Stimulated activated CD8-positive, alpha-beta memory T cell treated with anti-CD3 and anti-CD28 coated beads, Interleukin-4, amount 100 ng/mL, for 4 hours (primary cell): ENCODE measurements at places on chromosomes 2 and 18.

DNA sequence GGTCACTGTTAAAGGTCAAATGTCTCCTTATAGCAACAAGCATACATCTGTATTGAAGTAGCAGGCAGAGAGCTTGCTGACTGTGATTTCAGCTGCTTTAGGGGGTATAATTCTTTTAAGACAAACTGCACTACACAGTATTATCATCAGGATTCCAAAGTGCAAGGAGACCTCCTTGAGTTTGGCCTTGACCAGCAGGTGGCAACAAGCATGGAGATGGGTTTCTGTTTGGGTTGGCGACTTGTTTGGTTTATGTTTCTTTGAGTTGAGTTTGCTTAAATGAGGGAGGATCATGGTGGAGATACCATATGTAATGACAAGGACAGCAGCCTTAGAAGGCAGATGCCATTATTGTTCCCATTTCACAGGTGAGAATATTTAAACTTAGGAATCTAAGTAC, 681.0 kb upstream of the ID2 start:
- no peak for DNase-seq

- DNase-seq, result no peak
These were observed 2.6 kb downstream of the HAAO start for GRCh38 chr2:42789751-42790150.

DNA sequence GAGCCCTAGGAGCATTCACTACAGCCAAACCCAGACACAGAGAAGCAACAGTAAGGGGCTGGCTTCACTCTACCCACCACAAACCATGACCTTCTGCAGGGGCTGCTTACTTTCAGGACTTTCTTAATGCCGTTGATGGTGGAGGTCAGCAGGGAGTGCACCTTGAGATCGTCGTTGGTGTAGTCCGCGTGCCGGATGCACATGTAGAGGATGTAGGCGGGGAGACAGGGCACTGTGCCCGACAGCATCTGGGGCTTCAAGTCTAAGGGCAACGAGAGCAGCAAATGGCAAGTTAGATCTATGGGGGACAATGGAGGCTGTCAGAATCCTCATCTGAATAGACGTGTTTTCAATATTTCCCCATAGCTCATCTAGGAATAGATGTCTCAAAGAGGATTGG, 29.8 kb upstream of the ACAA2 start:
- no peak for DNase-seq

DNA sequence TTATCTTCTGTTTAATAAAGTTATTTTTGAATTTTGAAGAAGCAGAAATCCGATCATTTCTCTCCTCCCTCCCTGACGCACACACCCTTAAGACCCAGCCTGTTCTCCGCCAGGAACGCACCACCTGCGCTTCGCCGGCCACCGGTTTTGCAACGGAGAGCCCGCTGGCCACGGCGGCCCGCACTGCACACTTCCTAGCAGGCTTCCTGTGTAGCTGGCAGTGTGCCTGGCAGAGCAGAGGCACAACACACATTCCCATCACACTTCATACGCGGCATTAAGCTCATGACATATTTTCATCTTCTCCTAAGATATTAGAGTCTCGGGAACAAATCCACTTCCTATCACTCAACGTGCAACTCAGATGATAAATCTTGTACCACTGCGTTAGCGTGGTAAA, 148.0 kb downstream of the HDAC4 start:
- DNase-seq, result no peak

GRCh38 chr2:27085673-27086089, 891 bp upstream of the KHK start:
- DNase-seq, result no peak

DNA sequence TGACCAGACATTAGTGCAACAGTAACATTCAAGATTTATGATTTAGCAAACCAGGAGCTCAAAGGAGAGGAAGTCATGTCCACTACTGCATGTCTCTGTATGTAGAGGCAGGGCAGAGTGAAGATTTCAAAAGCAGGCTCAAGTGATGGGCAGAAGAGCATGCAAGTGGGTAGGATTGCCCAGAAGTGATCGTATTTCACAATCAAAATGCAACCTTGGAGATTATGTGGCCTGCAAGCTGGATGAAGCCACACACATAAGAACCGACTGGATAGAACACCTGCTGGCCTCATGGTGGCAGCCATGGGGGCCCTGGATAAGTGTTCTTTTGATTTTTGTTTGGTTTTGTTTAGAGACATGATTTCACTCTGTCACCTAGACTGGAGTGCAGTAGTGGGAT, 286.8 kb upstream of the RAB12 start:
- DNase-seq, result no peak

DNA sequence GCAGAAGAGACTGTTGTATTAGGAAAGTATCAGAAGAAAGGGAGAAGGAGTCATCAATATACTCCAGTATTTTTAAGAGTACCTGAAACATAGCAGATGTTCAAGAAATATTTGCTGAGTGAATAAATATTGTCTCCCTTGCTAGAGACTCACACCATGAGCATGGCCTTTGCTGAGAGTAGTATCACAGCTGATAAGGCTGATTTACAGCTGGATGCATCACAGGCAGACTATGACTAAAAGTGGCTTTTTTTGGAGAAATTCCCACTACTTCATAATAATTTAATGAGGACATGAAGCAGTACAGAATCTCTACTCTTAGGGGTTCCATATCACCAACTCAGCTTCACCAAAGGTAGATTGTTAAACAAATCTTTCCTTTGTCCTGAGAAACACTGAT, 373.3 kb downstream of the RBM43 start:
- DNase-seq, result no peak
